Upper lobe of right lung (tissue), 1 donor: ENCODE measurements at places on chromosomes 5 and 9. TPM values are rescaled to one million over a fixed set of nuclear protein-coding genes. Genes with fewer than 3 reads are reported as not detected.

GLDC gene
- total RNA-seq = 1.7 TPM

GRCh38 chr9:2785060-2785950 lies 58.6 kb downstream of the PUM3 start:
- no peak for DNase-seq

PCDHB5 gene
- total RNA-seq = 2.3 TPM

UBE2QL1 gene
- not detected for total RNA-seq

GRCh38 chr5:37110135-37110534 lies 139.0 kb downstream of the CPLANE1 start:
- DNase-seq = no peak

DNA sequence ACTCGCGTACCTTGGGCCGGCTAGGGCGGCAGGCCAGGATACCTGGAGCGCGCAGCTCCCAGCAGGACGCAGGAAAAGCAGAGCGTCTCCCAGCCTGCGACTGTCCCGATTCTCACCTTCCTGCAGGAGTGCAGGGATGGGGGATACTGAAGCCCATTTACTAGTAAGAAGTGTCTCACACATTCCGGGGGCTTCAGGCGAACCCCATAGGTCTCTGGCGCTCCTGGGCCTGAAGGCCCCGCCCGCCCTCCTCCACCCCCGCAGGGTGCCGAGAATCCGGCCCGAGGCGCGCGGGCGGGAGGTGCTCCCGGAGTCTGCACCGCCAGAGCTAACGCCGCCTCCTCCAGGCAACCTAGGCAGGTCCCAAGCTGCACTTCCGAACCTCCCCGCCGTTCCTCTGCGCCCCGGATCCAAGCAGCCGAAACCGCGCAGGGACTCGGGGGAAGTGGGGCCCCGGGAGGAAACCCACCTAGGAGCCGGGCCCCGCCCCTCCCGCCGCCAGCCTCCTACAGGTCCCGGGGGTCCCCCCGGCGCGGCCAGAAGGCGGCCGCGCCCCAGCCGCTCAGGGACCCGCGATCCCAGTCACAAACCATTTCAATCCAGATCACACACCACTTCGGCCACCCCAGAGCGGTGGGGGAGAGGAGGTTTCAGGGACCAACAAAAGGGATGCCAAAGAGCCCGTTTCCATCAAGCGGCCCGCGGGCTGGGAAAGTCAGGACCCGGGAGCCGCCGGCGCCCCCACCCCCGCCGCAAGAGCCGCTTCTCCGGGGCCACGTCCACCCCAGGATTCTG lies 1.2 kb downstream of the ROR2 start:
- DNase-seq = peak; percentile 76

HSPA5 gene
- total RNA-seq = 282 TPM

- no peak for DNase-seq
These were observed 181.8 kb downstream of the DTWD2 start for GRCh38 chr5:118806571-118806970.

DNA sequence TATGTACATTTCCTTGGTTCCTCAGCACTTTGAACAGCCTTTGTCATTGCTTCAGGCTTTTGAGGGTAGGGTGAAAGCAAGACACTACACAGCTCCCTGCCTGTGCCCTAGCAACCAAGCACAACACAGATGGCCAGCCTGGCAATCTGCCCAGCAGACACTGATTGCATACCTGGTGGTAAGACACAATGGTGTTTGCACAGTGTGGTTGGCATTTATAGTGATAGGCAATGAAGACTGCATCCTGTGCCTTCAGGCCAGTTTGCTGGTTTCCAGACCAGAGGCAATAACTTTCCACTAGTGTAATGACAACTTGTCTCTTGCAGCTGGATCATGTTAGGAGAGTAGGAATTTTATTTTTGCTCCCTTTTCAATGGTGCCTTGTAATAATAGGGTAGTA lies 144.5 kb upstream of the TNC start:
- peak; percentile 68 for DNase-seq

FBXO10 gene
- total RNA-seq = 8.0 TPM

LCN15 gene
- total RNA-seq = not detected

- DNase-seq = peak; percentile 68
These were observed 2.2 kb upstream of the ERAP1 start for GRCh38 chr5:96809921-96810320.

MYMK gene
- total RNA-seq = not detected

DNA sequence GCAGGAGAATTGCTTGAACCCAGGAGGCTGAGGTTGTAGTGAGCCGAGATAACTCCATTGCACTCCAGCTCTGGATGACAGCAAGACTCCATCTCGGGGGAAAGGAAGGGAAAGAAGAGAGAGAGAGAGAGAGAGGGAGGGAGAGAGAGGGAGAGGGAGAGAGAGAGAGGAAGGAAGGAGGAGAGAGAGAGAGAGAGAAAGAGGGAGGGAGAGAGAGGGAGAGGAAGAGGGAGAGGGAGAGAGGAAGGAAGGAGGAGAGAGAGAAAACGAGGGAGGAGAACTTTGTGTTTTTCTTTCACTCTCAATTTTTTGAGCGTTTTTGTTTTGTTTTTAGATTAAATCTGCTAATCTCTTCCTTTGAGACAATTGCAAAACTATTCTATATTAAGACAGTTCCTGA lies 46.9 kb downstream of the SPEF2 start:
- DNase-seq = no peak

GRCh38 chr9:97502984-97503861 lies 1.8 kb downstream of the TMOD1 start:
- no peak for DNase-seq

SPATA31A3 gene
- not detected for total RNA-seq

GPR150 gene
- 0.49 TPM for total RNA-seq

DNA sequence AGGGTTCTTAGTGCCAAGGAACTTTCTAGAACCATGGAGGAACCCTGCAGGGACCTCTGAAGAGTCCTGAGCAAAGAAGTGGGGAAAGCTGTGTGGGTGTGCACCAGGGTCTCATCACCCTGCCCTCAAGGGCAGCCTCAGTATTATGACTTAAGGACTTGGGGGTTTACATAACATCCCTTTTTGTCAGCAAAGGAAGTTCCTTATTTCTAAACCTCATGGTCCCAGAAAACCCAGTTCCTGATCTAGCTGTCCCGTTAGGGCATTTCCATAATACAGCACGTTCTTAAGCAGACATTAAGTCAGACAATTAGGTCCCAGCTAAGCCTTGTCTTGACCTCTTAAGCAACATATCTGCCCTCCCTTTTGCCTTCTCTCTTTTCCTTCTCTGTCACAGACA lies 57.3 kb downstream of the DAPK1 start:
- DNase-seq = no peak

SEMA5A gene
- 38.9 TPM for total RNA-seq

- DNase-seq = no peak
These were observed 144.9 kb downstream of the PRKACG start for GRCh38 chr9:68869022-68869421.

DNA sequence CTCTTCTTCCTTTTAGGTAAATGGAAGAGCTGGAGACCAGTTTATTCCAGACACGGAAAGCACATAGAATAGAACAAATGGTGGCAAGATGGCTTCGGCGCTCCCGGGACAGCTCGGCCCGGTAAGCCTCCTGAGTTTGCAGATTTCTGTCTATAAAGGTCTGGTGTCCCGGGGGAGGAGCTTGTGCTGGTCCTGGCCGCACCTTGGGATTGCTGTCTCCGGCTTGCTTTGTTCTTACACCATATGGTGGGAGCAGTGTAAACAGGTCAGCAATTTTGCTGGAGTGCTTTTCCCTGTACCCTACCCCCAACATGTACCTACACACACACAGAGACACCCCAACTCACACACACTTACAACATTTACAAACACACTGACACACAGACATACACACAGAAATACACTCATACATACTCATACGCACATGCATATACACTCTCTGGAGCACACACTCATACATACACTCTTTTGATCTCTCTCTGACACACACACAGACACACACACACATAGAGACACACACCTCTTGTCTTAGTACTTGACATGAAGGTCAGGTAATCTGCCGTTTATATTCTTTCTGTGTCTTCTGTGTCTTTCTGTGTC lies 42.0 kb downstream of the FRMPD1 start:
- DNase-seq = no peak
